ENCODE measurements at places on chromosomes 5 and 9.
A peak's percentile ranks its signal among the peaks of the same experiment; 100 is the strongest.

GRCh38 chr5:138011991-138012390, 20.9 kb downstream of the FAM13B start:
- H3K36me3 ChIP-seq: peaks cover 54% of the 10 kb centered on the region
- no peaks in the 10 kb centered on the region for H3K27me3 ChIP-seq

DNA sequence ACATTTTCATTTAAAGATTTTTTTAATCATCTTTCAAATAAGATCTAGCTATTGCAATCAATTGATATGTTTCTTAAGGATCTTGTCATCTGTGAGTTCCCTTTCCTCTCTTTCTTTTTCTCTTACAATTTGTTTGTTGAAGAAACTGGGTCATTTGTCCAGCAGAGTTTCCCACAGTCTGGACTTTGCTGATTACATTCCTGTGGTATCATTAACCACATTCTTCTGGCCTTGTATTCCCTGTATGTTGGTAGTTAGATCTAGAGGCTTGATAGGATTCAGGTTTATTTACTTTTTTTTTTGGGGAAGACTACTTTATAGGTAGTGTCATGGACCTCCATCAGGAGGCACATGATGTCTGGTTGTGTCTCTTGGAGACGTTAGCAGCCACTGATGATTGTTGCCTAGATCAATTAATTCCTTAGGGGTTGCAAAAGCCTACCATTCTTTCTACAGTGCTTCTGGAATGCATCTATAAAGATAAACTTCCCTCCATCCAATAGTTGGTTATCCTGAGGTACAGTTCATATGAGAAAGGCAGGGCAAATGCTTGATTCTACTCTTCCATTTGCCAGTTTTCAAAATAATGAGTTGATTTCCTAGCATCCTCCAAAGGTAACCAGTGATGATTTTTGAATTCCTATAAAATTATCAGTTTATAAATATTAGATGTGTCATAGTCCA, 14.3 kb downstream of the PDE8B start:
- H3K4me1 ChIP-seq: no peaks in the 10 kb centered on the region
- no peak overlapping the region for H3K27ac ChIP-seq
- H3K36me3 ChIP-seq: no peaks in the 10 kb centered on the region
- no peak overlapping the region for H3K4me3 ChIP-seq
- no peak for DNase-seq
- peaks cover 3% of the 10 kb centered on the region for H3K27me3 ChIP-seq

- no peaks in the 10 kb centered on the region for H3K27me3 ChIP-seq
- no peak for DNase-seq
- peaks cover 4% of the 10 kb centered on the region for H3K36me3 ChIP-seq
Observed at GRCh38 chr9:79588488-79589223, 16.9 kb downstream of the TLE4 start.

- H3K27me3 ChIP-seq: no peaks in the 10 kb centered on the region
- peak overlapping the region; percentile 67 for H3K4me3 ChIP-seq
- DNase-seq: no peak
- no peaks in the 10 kb centered on the region for H3K36me3 ChIP-seq
- peaks cover 46% of the 10 kb centered on the region for H3K4me1 ChIP-seq
- peak overlapping the region; percentile 81 for H3K27ac ChIP-seq
Observed at GRCh38 chr5:176542135-176542595, 5.0 kb upstream of the RNF44 start.

DNA sequence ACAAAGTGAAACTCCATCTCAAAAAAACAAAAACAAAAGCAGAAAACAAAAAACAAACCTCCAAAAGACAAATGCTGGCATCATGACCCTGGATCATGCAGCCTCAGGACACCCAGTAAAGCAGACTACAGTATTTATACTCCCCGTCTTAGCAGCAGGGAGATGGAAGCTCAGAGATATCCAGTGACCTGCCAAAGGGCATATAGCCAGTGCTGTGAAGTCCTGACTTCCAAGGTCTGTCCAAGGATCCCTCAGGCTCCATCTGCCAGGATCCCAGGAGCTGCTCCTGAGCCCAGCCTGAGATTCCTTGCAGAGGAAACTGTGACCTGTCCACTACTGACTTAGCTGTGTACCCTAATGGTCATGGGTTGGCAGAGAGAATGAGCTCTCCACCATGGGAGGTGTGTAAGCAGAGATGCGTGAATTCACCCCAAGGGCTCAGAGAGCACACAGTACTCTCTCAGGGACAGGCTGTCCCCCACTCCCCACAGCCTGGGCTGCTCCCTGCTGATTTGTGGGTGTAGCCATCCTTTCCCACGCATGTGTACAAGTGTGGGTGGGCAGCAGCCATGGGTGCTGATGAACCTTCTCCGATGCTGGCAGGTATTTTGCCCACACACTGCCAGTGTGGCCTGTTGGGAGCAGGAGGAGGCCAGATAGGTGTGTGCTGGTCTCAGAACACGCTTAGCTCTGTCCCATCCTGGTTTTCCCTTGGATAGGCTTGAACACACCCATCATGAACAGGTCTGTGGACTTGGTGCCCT, 2.1 kb upstream of the WNK2 start:
- H3K27me3 ChIP-seq: peaks cover 20% of the 10 kb centered on the region
- peaks cover 36% of the 10 kb centered on the region for H3K4me1 ChIP-seq
- no peaks in the 10 kb centered on the region for H3K36me3 ChIP-seq
- no peak overlapping the region for H3K27ac ChIP-seq
